Ascending aorta (tissue), 2 donors: ENCODE measurements at places on chromosomes 1 and 21.
A peak's percentile ranks its signal among the peaks of the same experiment; 100 is the strongest.

DNA sequence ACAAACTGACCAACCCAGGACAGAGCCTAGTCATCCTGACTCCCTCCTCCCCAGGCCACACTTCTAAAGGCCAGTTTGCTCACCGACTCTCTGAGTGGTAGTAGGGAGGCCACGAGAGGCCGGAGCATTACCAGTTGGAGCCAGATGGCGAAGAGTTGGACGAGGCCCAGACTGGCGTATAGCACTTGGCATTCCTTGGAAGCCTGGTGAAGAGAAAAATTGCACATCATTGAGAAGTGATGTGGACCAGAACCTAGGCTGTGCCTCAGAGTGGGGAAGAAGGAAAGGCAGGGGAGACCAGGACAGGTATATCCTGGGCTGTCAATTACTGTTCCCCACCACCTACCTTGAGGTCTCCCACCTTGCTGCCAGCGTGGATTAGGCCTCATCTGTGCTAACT, 12.2 kb downstream of the PABPC4 start:
- no peaks in the 10 kb centered on the region for H3K4me1 ChIP-seq
- no peaks in the 10 kb centered on the region for H3K27me3 ChIP-seq
- H3K4me3 ChIP-seq, result no peak overlapping the region

DNA sequence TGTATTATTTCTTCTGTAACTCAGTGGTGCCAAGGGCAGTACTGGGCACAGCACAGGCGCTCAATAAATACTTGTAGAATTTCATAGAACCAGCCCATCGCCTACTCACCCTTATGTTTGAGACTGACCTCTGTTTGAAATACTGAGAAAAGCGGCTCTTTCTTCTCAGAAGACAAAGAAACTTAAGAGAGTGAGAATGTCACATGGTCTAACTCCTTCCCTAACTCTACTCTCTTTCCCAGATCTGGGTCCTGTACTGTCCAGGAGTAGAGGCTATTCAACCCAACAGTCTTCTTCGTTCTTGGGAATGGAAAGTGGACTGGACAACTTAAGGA, 4.2 kb downstream of the IGSF8 start:
- DNase-seq, result no peak
- H3K27ac ChIP-seq, result no peak overlapping the region
- no peak overlapping the region for H3K4me3 ChIP-seq
- H3K4me1 ChIP-seq, result peaks cover 17% of the 10 kb centered on the region
- H3K36me3 ChIP-seq, result peaks cover 53% of the 10 kb centered on the region
- no peaks in the 10 kb centered on the region for H3K27me3 ChIP-seq

DNA sequence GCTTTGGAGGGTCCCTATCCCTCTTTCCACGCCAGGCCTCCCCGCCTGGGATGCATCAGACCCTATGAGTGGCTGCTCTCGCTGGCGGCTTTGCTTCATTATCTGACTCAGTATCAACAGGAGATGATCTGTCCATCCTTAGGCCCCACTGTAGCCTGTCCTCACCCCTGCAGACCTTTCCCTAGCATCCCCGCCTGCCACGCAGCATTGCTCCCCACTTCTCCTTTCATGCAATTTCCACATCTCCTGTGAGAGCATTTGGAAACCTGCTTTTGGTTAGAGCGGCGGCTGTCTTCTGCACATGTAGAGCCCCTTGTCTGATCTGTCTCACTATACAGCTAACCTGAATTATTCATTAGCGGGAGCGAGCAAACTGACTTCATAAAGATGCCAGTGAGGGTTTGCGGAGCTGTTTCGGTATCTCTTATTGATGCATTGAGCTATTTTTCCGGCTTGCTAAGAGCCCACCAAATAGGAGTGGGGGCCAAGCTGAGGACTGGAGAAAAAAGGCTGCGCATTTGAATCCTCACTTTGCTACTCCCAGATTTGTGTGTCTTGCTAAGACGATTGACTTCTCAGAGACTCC, 40.0 kb upstream of the ATP2B4 start:
- no peaks in the 10 kb centered on the region for H3K36me3 ChIP-seq
- no peak for DNase-seq
- no peaks in the 10 kb centered on the region for H3K27me3 ChIP-seq
- H3K4me3 ChIP-seq, result no peak overlapping the region
- H3K4me1 ChIP-seq, result no peaks in the 10 kb centered on the region

DNA sequence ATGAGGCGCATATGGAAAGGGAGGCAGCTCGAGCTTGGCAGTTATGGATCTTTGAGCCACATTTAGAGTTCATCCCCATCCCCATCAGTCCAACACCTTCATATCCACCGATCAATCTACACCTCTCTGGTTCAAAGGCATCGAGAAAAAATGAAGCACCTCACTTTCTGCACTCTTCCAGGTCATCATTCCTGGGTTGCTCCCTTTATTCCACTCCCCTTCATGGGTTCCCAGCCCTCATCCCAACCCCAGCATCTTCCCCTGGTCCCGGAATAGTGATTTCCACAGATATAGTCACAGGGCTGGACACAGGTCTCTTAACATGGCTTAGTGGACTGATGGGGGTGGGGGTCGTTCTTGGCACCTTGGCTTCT, 354 bp downstream of the HAPLN2 start:
- H3K4me1 ChIP-seq, result peaks cover 6% of the 10 kb centered on the region
- H3K4me3 ChIP-seq, result no peak overlapping the region
- H3K36me3 ChIP-seq, result no peaks in the 10 kb centered on the region
- DNase-seq, result no peak
- H3K27me3 ChIP-seq, result peaks cover 11% of the 10 kb centered on the region

DNA sequence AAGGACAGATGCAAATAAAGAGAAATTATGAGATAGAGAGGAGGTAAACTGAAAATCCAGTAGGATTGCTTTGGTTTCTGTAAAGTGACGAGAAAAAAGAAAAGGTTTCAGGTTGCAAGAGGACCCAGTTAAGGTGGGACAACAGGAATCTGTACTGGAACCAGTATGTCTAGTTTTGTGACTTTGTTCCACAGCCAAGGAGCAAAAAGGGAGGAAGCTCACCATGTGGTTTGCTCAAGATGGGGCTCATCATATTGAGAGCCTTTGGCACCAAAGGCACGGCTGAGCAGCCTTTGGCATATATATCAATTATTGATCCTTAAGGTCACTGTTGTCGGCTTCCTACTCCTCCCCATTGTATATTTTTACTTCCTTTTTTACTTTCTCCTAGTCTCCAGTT, 1.8 kb upstream of the ZDHHC18 start:
- no peak overlapping the region for H3K27ac ChIP-seq
- H3K36me3 ChIP-seq, result no peaks in the 10 kb centered on the region
- no peak overlapping the region for H3K4me3 ChIP-seq
- DNase-seq, result no peak
- H3K4me1 ChIP-seq, result peaks cover 3% of the 10 kb centered on the region

DNA sequence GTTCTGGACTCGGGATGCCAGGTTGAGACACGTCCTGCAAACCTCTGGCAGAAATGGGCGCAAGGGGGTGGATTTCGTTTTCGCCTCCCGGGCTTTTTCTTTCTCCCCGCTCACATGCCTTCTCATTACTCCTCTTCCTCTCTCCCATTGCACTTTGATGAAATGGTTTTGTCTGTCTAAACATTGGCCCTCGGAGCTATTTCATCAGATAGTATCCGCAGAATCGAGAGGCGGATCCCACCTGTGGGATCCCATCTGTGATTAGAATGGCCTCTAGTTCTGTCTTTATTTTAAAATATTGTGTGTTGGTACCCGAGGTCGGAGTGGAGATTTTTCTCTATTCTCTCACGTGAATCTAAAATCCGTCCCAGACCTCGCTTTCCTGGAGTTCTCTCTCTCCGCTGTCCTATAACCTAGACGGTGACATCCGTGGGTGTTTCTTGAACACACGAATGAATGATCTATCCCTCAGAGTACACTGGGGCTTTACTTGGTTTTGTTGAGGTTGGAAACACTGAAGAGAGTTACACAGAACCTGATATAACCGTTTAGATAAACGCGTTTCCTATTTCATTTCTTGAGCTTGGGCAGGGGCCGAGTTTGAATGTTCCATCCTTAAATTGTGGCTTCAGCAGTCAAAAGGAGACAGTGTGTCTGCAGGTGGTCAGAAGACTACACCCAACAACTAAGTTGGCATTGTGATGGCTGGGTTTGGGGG, 2.0 kb downstream of the EDARADD start:
- H3K27me3 ChIP-seq, result no peaks in the 10 kb centered on the region
- H3K4me3 ChIP-seq, result peak overlapping the region; percentile 62
- DNase-seq, result no peak
- no peaks in the 10 kb centered on the region for H3K4me1 ChIP-seq
- no peaks in the 10 kb centered on the region for H3K36me3 ChIP-seq

- H3K36me3 ChIP-seq, result no peaks in the 10 kb centered on the region
- no peaks in the 10 kb centered on the region for H3K27me3 ChIP-seq
- DNase-seq, result no peak
- H3K4me3 ChIP-seq, result no peak overlapping the region
Observed at GRCh38 chr1:246450611-246451251, 56.3 kb downstream of the SMYD3 start.

GRCh38 chr1:198157847-198158725, 1.3 kb downstream of the NEK7 start:
- H3K27me3 ChIP-seq, result no peaks in the 10 kb centered on the region
- H3K4me1 ChIP-seq, result peaks cover 32% of the 10 kb centered on the region
- no peak for DNase-seq
- H3K36me3 ChIP-seq, result no peaks in the 10 kb centered on the region

GRCh38 chr1:222583079-222583478, 6.7 kb downstream of the TAF1A start:
- H3K27ac ChIP-seq, result no peak overlapping the region
- no peak overlapping the region for H3K4me3 ChIP-seq
- no peak for DNase-seq
- no peaks in the 10 kb centered on the region for H3K4me1 ChIP-seq

DNA sequence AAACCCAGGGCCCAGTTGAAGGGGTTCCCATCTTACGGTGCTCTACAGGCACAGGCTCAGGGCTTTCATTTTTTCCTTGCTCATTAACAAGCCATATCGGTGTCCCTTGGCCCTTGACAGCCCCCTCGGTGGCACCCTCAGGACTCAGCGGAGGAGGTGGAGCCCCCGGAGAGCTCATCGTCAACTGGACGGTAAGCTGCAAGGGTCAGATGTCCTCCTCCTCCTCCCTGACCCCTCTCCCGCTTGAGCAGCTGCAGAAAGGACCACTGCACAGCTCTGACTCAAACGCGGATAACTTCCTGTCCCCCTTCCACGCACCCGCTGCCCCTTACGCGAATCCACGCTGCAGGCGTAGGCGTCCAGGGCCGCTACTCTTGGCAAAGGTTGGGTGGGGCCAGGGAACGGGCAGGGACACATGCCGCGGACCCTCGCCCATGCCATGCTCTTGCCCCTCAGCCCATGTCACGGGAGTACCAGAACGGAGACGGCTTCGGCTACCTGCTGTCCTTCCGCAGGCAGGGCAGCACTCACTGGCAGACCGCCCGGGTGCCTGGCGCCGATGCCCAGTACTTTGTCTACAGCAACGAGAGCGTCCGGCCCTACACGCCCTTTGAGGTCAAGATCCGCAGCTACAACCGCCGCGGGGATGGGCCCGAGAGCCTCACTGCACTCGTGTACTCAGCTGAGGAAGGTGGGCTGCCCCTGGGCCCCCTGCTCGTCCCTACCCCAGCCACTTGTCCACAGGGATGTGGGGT, 14.7 kb downstream of the TMEM81 start:
- no peaks in the 10 kb centered on the region for H3K4me1 ChIP-seq
- no peak overlapping the region for H3K4me3 ChIP-seq
- H3K36me3 ChIP-seq, result no peaks in the 10 kb centered on the region

- no peak for DNase-seq
- no peak overlapping the region for H3K4me3 ChIP-seq
- H3K4me1 ChIP-seq, result no peaks in the 10 kb centered on the region
- H3K36me3 ChIP-seq, result peaks cover 53% of the 10 kb centered on the region
- H3K27me3 ChIP-seq, result no peaks in the 10 kb centered on the region
- H3K27ac ChIP-seq, result no peak overlapping the region
Observed at GRCh38 chr1:33021567-33022431, 14.9 kb downstream of the AK2 start.

DNA sequence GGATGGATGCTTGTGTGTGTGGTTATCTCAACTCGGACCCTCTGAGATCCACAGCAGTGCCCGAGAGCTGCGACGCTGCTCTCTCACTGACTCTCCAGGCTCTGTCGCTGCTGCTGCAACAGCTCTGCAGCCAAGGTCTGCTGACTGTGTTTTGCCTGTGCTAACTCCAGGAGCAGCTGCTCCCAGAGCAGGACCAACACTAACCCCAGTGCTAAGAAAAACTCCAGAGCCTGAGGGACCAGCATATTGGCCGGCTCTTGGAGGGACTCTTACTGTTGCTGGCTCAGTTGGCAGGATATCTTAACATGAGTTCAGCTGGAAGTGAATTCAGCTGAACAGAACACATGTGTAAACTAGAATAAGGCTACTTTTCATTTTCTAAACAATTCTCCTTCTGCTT, 4.4 kb downstream of the LCE2C start:
- no peaks in the 10 kb centered on the region for H3K27me3 ChIP-seq
- no peak overlapping the region for H3K4me3 ChIP-seq
- no peaks in the 10 kb centered on the region for H3K36me3 ChIP-seq

DNA sequence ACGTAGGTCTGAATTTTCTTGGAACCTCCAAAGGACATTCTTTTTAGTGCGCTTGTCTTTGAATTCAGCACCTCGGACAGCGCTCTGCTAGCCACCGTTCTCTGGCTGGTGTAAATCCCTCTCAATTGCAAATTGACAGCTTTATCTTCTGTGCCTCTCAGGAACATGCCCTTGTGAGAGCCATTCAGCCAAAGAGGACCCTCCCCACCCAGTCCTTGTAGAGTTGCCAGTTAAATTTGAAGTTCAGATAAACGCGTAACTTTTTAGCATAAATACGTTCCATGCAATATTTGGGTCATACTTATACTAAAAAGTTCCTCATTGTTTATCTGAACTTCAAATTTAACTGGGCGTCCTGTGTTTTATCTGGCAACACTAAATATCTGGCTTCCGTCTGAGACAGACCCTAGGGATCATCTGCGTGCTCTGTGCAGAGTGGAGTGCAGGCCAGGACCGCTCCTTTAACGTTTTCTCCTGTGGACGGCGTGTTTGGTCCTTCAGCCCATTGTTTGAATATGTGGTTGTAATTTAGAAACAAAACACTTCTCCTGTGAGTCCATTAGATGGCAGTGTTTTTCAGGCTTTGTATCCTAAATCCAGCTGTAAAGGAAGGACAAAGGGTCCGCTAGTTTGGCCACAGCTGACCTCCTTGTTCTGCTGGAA, 7.0 kb downstream of the KCNAB2 start:
- no peak overlapping the region for H3K4me3 ChIP-seq
- H3K36me3 ChIP-seq, result no peaks in the 10 kb centered on the region
- no peak overlapping the region for H3K27ac ChIP-seq

GRCh38 chr1:81635816-81636215, 164.9 kb upstream of the ADGRL2 start:
- no peaks in the 10 kb centered on the region for H3K36me3 ChIP-seq
- no peaks in the 10 kb centered on the region for H3K27me3 ChIP-seq
- no peak overlapping the region for H3K4me3 ChIP-seq
- DNase-seq, result no peak
- no peak overlapping the region for H3K27ac ChIP-seq

- no peak overlapping the region for H3K27ac ChIP-seq
- no peak overlapping the region for H3K4me3 ChIP-seq
- H3K27me3 ChIP-seq, result no peaks in the 10 kb centered on the region
Observed at GRCh38 chr1:15934211-15935055, 41.5 kb downstream of the ZBTB17 start.
